ENCODE measurements at places on chromosomes 4 and X.

DNA sequence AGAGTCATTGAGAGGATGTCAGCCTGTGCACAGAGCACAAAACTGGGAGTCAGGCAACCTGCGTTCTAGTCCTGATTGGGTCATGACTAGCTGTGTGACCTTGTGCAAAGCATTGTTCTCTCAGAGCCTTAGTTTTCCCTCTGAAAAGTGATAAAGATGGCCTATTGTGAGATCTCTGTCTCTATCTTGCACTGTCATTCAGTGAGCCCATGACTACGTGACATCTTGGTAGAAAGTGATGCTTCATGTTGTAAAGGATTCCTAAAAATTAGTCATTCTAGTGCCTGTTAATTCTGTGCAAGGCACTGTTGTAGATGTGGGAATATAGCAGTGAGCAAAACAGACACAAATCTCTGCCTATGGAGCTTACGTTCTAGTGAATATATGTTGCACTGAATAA is 2.5 kb downstream of the PGRMC1 start:
- DNase-seq = no peak

- DNase-seq = no peak
These were observed 1005.8 kb downstream of the PCDH18 start for GRCh38 chr4:136526517-136526916.

DNA sequence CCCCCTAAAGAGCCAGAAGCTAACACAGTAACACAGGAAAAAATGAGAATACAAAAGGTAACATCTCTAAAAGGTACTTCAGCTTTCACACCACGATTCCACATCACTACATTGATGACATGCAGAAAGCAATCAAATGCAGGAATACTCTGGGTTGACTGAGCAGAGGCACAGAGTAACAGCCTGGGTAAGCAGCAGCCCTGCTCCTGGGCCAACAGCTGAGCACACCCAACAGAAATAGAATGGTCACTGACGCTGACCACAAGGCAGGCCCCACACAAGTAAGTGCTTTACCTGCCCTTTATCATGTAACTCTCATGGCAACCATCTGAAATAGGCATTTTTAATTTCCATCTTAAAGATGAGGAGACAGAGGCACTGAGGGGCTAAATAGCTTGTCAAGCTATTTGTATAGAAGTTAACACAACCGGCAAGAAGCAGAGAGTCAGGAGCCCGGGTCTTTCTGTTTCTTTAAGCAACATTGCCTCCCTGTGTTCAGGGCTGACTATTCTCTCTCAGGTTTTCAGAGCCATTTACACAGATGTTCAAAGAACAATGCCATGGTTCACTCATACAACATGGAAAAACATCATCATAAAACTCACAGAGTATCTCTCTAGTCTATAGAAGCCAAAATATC is 168.9 kb downstream of the ZNF674 start:
- DNase-seq = no peak

DNA sequence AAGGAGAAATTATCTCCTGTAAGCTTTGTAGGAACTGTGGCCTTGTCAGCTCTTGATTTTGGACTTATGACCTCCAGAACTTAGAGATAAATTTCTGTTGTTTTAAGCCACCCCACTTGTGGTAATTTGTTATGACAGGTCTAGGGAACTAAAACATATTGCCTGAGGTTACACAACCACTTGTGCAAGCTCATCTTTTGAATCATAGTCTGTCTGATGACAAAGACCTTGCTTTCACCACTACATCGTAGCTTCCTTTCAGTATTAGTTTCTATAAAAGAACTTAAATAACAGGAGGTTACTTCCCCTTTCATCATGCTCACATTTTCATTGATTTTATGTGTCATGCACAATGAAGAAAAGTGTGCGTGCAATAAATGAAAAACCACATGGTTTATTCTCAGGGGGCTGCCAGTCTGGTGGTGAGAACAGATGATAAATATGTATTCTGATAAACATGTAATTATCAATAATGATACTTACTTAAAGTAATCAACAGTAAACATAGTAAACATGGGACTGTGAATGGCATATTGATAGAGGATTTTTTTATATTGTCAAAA is 690.0 kb upstream of the HS3ST1 start:
- DNase-seq = no peak

DNA sequence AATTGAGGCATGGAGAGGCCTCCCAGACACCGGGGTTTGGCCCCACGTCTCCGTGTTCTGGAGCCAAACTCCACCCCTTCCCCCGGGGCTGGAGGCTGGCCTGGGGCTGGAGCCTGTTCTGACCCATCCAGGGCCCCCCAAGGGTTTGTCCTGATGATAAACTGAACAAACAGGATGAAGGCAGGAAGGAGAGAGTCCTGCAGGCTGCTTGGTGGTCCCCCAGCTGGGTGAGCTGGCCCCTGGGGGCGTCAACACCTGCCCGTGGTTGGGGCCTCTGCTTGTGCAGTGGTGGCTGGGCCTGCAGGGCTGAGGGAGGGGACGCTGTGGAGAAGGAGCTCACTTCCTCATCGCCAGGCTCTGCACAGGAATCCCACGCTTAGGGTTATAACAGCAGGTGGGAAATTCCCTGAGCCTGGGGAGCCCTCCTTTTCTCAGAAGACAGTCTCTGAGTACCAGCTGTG is 2.3 kb downstream of the SH3TC1 start:
- DNase-seq = peak; percentile 15

DNA sequence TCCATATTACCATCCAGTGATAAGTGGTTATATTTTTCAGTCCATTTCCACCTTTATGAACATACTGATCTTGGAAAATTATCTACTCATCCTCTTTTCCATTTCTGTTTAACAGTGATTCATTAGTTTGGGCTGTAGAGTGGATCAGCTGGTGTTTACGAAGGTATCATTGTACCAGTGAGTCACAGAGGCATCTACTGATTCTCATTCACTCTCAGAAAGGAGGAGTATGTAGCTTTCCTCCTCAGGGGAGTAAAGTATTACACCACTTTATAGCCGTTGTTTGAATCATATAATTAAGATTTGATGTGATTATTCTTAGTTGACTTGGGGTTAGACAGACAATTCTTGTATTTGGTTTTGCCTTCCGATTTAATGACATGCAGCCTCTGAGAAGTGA is 74.7 kb downstream of the GALNT7 start:
- no peak for DNase-seq

DNA sequence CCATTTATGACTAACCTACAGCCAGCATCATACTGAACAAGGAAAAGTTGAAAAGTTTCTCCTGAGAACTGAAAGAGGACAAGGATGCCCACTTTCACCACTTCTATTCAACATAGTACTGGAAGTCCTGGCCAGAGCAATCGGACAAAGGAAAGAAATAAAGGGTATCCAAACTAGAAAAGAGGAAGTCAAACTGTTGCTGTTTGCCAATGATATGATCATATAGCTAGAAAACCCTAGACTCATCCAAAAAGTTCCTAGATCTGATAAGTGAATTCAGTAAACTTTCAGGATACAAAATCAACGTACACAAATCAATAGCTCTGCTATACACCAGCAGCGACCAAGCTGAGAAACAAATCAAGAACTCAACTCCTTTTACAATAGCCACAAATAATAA is 64.5 kb downstream of the CENPC start:
- DNase-seq = no peak

- DNase-seq = no peak
These were observed 87.5 kb upstream of the ZFP42 start for GRCh38 chr4:187908079-187908561.

- DNase-seq = no peak
These were observed 16.7 kb upstream of the SOD3 start for GRCh38 chr4:24778464-24779225.

DNA sequence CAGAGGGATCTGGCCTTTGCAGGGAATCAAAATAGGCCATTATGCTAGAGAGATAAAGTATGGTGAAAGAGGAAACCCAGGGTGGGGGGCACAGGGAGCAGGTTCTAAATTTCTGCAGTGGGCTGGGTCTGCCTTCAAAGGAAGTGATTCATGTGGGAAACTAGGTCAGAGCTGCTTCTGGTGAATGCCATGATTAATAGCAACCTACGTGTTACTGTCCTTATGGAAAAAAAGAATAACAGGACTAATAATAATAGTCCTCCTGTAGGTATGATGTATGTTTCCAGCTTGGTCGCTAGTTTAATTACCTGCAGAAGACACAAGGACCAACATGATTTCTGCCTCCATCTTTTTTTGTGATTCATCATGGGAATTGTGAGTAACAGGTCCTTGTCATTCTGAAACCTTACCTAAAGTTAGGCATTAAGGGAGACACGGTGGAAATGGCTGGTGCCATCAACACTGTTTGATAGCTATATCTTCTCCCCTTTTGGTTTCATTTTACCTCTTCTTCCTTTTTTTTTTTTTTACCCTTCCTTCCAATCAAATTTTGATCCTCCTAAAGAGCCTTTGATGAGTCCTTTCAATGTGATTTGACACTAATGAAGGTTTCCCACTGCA is 180.4 kb downstream of the CPEB2 start:
- no peak for DNase-seq

- no peak for DNase-seq
These were observed 72.4 kb upstream of the TLR2 start for GRCh38 chr4:153611679-153612078.

GRCh38 chrX:72395237-72395636 is 89.5 kb upstream of the CITED1 start:
- no peak for DNase-seq

DNA sequence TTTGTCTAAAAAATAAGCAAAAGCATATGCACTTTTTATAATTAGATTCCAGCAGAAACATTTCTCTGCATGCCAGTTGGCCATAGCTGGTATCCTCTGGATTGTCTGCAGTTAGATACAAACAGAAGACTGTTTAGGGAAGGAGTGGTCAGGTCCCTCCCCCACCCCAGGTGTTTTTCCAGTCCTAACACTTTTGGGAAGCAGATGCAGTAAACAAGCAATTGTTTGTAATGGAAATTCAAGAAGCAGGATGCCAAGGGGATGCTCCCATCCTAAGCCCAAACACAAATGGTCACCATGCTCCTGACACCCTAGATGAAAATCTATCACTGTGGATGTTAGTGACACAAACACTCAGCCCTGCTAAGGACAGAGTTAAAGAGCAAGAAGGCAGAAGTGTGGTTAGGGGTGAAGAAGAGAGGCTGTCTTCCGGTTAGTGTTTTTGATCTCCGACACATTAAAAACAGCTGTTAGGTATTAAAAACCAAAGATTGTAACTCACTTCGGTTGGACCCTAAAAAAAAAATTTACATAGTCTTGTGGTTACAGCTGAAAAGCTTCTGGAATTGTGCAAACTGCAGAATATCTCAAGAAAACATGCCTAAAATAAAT is 7.9 kb downstream of the LEF1 start:
- no peak for DNase-seq

DNA sequence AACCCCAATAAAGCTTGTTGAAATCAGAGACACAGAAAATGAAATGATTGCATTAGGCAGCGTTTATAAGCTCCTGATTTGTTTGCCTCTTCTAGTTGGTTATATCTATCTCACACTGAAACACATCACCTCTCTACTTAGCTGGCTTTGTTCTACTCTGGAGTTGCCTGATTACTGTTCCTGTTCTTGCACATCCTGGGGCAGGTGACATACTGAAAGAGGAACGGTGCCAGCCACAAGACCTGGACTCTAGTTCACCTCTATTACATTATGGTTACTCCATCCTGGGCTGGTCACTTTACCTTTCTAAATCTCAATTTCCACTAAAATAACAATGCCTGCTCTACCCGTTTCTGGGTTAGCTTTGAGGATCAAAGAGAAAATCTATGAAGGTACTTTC is 47.9 kb downstream of the TRIM2 start:
- DNase-seq = no peak

DNA sequence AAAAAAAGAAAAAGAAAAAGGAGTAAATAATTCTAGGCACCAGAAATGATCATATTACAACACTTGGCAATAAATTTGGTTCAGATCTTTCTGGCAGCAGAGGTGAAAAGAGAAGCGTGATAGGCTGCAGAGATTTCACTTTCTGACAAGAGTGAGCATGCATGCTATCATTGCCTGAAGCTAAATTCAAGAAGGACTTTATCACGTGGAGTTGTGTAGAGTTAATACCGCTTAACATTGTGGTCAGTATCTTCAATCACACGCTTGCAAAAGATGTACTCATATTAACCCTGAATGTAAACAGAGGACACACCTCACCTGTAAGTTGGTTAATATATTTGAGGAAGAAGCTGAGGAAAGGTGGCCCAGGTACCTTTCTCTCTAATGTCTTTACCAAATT is 31.4 kb upstream of the RBPJ start:
- no peak for DNase-seq

- no peak for DNase-seq
These were observed 42.1 kb downstream of the RHOH start for GRCh38 chr4:40238700-40239548.

- no peak for DNase-seq
These were observed 210.9 kb downstream of the SLIT2 start for GRCh38 chr4:20462426-20463175.

GRCh38 chr4:177242651-177243286 is 66.9 kb upstream of the NEIL3 start:
- DNase-seq = no peak

DNA sequence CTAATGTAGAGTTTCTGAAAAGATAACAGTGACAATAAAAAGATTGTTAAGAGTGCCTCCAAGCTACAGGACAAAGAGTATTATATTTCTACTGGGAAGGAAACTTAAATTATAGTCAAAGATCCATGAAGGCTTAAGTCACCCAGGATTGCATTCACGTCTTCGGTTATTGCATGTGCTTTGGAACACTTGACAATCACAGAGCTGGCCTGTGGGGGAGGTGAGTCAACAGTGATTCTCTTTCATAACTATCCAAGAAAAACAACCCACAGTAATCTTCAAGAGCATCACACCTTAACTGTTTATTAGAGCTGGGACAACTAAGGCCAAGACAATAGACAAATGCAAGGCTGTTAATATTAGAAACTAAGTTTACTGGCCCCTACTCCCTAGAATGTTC is 40.3 kb downstream of the PDGFC start:
- DNase-seq = no peak

DNA sequence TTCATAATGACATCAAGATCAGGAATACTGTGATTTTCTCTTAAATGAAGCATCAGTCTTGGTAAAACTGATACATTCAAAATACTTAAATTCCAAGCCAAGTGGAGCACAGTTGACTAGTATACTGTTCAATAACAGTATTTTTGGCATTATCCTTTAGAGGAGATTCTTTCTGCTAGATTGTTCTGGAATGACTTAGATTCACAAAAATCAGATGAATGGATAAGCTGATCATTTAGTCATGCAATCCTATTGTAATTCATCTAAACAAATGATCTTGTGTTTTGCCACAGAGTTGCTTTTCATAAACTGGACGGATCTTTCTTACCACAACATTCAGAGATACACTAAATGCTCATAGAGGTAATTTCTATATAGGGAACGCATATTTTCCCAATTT is 232.0 kb downstream of the CXXC4 start:
- DNase-seq = no peak

DNA sequence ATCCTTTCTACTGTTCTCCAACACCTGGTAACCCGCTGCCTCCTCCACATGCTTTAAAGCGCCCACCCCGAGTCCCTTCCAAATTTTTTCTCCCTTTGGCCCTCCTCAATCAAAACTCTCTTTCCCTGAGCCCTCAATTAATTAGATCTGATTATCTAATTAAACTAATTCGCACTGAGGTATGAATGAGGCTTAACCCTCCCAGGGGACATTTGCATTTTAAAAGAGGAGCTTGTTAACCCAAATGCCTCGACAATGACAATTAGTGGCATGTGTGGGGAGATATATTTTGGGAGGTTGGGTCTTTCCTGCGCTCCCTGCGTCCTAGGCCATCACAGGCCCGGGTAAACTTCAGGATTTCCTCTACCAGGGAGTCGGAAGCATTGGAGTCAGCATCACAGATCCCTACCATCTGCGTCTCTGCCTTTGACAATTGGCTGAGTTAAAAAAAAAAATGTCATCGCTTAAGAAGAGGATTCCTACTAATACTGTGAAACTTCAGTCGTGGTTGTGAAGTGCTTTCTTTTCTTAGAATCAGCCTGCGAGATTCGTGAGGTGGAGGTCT is 50.6 kb downstream of the TENM3 start:
- DNase-seq = no peak
